ENCODE measurements at places on chromosomes 7 and 10.

GRCh38 chr7:18426564-18427226 is 68.9 kb upstream of the HDAC9 start:
- DNase-seq = no peak

DNA sequence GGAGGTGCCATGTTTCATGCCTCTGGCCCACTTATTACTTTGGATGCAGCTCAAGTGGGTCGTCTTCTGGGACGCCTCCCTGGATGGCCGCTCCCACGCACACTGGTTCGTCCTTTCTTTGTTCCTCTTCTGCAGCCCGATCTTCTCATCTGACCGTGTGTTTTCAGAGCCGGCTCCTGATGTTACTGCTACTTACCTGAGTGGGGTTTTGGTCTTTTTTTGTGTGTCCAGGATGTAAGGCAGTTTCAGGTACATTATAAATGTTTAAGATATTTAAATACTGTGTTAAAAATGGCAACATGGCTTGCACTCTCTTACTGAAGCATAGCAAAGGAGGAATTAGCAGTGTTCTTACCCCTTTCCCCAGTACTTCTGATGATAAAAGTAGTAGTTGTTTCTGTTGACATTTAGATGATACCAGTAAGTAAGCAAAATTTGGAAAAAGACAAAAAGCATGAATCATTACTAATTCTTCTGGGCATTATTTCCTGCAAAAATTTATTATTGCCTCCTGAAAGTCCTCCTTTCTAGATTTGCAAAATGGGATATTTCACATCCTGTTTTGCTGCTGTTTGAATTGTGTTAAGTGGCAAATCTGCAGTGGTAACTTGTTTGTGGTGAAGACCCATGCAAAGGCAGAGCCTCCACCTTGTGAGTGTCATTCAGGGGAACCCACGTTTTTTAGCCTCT is 59.4 kb downstream of the SHH start:
- DNase-seq = no peak

DNA sequence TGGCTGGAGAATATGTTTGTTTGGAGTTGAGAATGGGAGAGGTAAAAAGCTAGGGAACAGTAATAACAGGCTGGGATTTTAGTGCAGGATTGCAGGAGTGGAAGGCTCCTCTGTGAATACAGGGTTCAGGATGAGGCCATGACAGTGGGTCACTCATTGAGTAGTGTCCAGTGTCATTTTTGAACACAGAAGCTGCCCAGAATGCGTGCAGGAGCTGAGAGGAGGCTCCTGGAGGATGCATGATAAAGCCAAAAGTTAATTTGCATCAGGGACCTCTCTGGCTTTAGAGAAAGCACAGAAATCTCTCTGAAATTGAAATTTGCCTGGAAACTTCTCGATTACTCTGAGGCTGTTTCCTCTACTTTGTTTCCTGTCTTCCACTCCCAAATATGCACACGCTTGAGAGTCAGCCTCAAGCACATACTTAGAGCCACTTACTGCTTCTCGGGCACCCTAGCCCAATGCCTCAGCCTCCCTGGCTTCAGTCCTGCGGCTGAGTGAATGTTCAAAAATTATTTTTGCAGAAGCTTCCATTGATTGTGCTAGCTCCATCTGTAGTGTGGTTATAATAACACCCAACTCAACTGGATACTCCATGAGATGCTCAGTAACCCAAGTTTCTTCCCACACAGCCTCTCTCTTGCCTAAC is 1.8 kb upstream of the GALNT17 start:
- no peak for DNase-seq

- DNase-seq = peak; percentile 87
These were observed 8.4 kb downstream of the SORBS1 start for GRCh38 chr10:95552679-95553342.

GRCh38 chr10:118449521-118449920 is 107.4 kb upstream of the FAM204A start:
- DNase-seq = no peak

DNA sequence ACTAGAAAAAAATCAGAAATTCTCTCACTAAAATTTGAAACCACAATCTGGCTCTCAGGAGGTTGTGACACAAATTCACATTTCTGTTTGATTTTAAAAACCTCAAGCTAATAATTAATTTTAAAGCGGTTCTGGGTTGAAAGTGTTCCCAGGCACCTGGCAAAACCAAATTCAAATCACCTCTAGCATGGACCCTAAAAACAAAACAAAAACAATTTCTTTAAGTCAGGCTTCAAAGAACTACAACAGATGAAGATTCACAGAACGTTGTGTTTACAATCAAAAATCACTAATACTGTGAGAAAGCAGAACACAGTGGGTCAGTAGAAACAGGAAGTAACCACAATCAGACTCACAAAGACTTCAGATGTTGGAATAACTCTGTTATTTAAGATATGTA is 7.2 kb upstream of the RELN start:
- DNase-seq = no peak
